Testis (tissue), 5 donors: ENCODE measurements at places on chromosomes 2 and 18. TPM values are rescaled to one million over a fixed set of nuclear protein-coding genes. Genes with fewer than 3 reads are reported as not detected.

DNA sequence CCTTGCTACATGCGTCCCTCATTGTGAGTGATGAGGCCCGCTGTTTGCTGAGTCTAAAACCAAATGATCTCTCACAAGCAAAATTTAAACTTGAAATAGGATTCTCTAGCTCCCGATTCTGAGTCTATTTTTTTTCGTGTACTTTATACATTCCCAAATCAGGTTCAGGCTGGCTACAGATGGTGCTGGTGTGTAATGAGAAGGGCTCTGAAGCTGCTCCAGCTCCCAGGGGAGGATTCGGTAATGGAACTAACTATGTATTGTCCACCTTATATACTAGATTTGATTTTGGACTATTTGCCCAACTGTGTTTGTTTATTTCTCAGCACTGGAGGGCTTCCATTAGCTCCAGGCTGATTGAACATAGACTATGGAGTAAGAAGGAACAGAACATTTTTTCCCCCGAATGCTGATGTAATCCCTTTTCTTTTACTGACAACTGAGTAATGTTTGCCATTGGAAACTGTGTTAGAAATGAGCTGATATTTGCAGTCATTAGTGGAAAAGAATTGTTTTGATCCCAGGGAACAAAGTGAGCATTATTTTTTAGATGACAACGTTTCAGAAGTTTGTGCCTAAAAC is 274.0 kb upstream of the FIGN start:
- no peaks in the 10 kb centered on the region for H3K27me3 ChIP-seq
- H3K4me3 ChIP-seq = no peak overlapping the region
- H3K4me1 ChIP-seq = no peaks in the 10 kb centered on the region

DNA sequence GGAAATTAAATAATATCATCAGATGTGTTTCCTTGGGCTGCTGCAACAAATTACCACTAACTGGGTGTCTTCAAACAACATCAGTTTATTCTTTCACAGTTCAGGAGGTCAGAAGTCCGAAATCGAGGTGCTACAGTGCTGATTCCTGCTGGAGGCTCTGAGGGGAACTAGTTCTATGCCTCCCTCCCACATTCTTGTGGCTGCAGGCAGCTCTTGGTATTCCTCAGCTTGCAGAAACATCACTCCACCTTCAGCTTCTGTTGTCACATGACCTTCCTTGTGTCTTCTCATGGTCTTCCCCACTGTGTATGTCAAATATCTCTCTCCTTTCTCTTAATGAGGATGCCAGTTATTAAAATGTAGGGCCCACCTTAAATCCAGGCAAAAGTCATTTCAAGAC is 29.3 kb upstream of the DCC start:
- no peak for DNase-seq
- H3K27me3 ChIP-seq = no peaks in the 10 kb centered on the region
- no peaks in the 10 kb centered on the region for H3K36me3 ChIP-seq

- H3K27me3 ChIP-seq = no peaks in the 10 kb centered on the region
- peak; percentile 43 for DNase-seq
- no peaks in the 10 kb centered on the region for H3K36me3 ChIP-seq
- H3K4me1 ChIP-seq = peaks cover 18% of the 10 kb centered on the region
- peak overlapping the region; percentile 84 for H3K4me3 ChIP-seq
- peak overlapping the region; percentile 94 for H3K27ac ChIP-seq
Measured at GRCh38 chr2:24123922-24124580, 782 bp downstream of the FAM228B start.

DNA sequence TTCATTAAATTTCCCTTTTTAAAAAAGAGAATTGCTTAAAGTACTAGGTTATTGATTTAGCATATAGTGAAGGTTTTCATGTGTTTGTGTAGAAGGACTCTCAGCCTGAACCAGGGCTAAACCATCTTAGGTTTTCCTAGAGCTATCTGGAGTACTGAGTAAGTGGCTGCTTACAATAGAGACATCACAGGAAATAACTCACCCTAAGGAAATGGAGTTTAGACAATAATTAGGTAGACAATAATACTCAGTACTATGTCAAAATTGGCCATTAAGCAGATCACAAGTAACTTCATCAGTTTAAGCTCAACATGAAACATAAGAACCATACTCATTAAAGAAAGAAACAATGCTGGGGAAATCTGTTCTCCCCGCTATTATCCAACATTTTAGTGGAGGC is 240.0 kb downstream of the RND3 start:
- H3K4me1 ChIP-seq = no peaks in the 10 kb centered on the region
- no peak for DNase-seq
- H3K4me3 ChIP-seq = no peak overlapping the region
- H3K27ac ChIP-seq = no peak overlapping the region

GRCh38 chr2:218334531-218334930 is 22.1 kb upstream of the CATIP start:
- no peak overlapping the region for H3K4me3 ChIP-seq
- H3K27ac ChIP-seq = no peak overlapping the region
- no peaks in the 10 kb centered on the region for H3K36me3 ChIP-seq
- no peak for DNase-seq
- peaks cover 14% of the 10 kb centered on the region for H3K4me1 ChIP-seq

GRCh38 chr2:33678436-33678835 is 79.3 kb upstream of the FAM98A start:
- H3K36me3 ChIP-seq = no peaks in the 10 kb centered on the region
- H3K4me3 ChIP-seq = no peak overlapping the region
- H3K27me3 ChIP-seq = no peaks in the 10 kb centered on the region
- no peak overlapping the region for H3K27ac ChIP-seq
- DNase-seq = no peak

- no peak for DNase-seq
- no peaks in the 10 kb centered on the region for H3K27me3 ChIP-seq
- no peak overlapping the region for H3K4me3 ChIP-seq
- no peaks in the 10 kb centered on the region for H3K36me3 ChIP-seq
- H3K27ac ChIP-seq = no peak overlapping the region
Measured at GRCh38 chr2:56335101-56335500, 151.3 kb downstream of the CCDC85A start.

GRCh38 chr2:207311316-207312005 is 145.7 kb upstream of the KLF7 start:
- no peaks in the 10 kb centered on the region for H3K27me3 ChIP-seq
- H3K4me3 ChIP-seq = no peak overlapping the region
- peaks cover 3% of the 10 kb centered on the region for H3K4me1 ChIP-seq
- H3K36me3 ChIP-seq = no peaks in the 10 kb centered on the region

GRCh38 chr2:192030856-192031255 is 163.9 kb downstream of the TMEFF2 start:
- H3K36me3 ChIP-seq = no peaks in the 10 kb centered on the region
- H3K4me3 ChIP-seq = no peak overlapping the region
- no peaks in the 10 kb centered on the region for H3K27me3 ChIP-seq
- H3K27ac ChIP-seq = no peak overlapping the region
- H3K4me1 ChIP-seq = no peaks in the 10 kb centered on the region

DNA sequence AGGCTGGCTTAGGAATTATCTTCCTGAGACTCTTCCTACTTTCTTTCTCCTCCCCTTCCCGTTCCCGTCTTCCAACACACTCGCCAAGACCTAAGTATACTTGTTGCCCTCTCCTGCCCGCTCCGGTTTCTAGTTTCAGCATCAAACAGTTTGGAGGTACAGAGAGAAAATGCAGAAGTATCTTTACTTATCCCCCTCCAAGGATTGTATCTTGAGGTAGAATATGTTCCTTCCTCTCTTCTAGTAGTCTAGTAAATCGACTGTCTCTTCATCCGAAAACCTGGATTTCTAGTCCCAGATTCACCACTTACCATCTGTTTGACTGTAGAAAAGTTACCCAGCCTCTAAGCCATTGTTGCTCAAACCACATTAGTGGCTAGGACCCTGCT is 755 bp downstream of the EIF4E2 start:
- DNase-seq = no peak
- H3K36me3 ChIP-seq = no peaks in the 10 kb centered on the region
- H3K4me1 ChIP-seq = peaks cover 9% of the 10 kb centered on the region
- H3K4me3 ChIP-seq = peak overlapping the region; percentile 84

DNA sequence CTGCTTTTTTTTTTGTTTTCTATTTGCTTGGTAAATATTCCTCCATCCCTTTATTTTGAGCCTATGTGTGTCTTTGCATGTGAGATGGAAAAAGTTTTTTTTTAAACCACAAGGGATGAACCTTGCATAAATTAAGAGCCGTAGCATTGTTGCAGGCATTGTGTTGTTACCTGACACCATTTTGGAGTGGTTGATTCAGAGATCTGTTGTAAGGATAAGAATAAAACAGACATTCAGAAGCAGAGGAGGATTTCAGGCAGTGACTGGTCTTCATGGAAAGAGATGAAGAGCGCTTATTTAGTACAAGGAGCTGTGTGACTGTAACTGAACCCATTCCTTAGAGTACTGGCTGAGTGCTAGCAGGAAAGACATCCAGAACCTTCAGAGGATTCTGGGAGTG is 101.2 kb downstream of the LTBP1 start:
- no peak overlapping the region for H3K4me3 ChIP-seq
- no peak for DNase-seq
- no peak overlapping the region for H3K27ac ChIP-seq
- no peaks in the 10 kb centered on the region for H3K36me3 ChIP-seq
- no peaks in the 10 kb centered on the region for H3K27me3 ChIP-seq

DNA sequence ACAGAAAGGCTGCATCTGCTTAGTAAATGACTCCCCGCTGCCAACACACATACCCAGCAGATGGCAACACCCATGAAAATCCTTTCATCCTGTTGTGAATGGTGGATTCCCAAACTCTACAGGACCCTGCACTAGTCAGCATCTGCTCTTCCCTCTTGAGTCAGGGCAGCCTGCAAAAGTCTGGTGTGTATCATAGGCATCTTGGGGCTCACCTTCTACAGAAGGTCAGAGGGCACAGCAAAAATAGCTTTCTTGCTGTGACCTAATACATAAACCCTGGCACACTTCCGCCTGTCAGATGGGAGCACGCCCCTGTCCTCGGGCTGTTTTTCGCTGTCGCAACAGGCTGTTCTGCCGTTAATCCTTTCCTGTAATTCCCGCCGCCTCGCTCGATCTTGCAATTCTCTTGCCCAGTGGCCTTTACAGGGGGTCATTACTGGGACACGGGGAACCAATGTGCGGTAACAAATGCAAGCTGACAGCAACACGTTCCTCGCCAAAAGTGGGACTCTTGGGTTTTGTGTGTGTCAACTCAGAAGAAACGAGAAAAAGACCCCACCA is 19.9 kb upstream of the SCYGR1 start:
- H3K27ac ChIP-seq = peak overlapping the region; percentile 37
- H3K27me3 ChIP-seq = no peaks in the 10 kb centered on the region
- no peaks in the 10 kb centered on the region for H3K36me3 ChIP-seq
- H3K4me3 ChIP-seq = no peak overlapping the region
- H3K4me1 ChIP-seq = peaks cover 8% of the 10 kb centered on the region

DNA sequence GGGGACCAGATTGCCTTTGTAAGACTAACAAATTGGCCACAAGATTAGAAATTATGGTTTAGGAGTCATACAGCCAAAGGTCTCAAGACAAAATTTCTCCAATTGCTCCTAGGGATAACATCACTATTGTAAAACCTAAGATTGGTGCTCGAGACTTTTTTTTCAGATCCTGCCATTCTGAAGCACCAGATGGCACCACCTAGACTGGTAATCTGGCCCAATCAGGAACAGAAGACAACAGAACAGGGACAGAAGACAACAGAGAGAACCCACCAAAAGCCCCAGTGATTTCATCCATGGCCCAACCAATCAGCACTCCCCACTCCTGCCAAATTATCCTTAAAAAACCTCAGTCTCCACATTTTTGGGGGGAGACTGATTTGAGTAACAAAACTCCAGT is 66.8 kb downstream of the LINC00305 start:
- no peaks in the 10 kb centered on the region for H3K4me1 ChIP-seq
- no peak overlapping the region for H3K27ac ChIP-seq
- DNase-seq = no peak
- H3K4me3 ChIP-seq = no peak overlapping the region
- H3K27me3 ChIP-seq = no peaks in the 10 kb centered on the region

- no peaks in the 10 kb centered on the region for H3K4me1 ChIP-seq
- no peak for DNase-seq
- no peak overlapping the region for H3K4me3 ChIP-seq
- no peak overlapping the region for H3K27ac ChIP-seq
- no peaks in the 10 kb centered on the region for H3K36me3 ChIP-seq
Measured at GRCh38 chr2:156695595-156695994, 259.4 kb downstream of the GPD2 start.

GRCh38 chr2:129929321-129930290 is 49.9 kb upstream of the RAB6C start:
- peak overlapping the region; percentile 61 for H3K27ac ChIP-seq
- no peak overlapping the region for H3K4me3 ChIP-seq
- H3K4me1 ChIP-seq = peaks cover 13% of the 10 kb centered on the region
- DNase-seq = peak; percentile 60

DNA sequence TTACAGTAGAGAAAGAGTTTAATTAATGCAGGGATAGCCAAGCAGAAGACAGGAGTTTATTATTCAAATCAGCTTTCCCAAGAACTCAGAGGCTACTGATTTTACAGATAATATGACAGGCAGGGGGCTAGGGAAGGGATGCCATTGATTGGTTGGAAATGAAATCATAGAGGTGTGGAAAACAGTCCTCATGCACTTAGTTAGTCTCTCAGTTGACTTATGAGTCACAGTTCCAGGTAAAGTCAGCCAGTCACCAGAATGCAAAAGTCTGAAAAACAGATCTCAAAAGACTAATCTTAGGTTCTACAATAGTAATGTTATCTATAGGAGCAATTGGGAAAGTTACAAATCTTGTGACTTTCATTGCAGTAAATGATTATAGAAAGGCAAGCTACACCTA is 676.4 kb upstream of the CHAC2 start:
- H3K4me3 ChIP-seq = no peak overlapping the region
- H3K4me1 ChIP-seq = no peaks in the 10 kb centered on the region
- H3K36me3 ChIP-seq = no peaks in the 10 kb centered on the region
- H3K27me3 ChIP-seq = no peaks in the 10 kb centered on the region
- H3K27ac ChIP-seq = no peak overlapping the region

DNA sequence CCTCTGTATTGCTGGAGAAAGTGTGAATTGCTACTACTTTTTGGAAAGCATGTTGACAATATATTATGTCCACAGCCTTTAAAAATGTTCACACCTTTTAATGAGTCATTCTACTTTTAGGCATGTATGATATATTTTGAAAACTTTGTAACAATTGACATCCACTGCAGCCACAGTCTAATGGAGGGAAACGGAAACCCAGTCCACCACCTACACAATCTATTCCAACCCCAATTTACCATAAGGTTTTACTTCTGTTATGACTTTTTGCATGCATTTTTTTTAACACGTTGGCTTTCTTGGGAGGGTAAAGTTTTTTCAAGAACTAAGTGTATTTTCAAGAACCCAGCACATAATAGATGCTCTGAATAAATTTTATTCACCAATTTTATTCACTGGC is 38.5 kb upstream of the ATP8B1 start:
- no peaks in the 10 kb centered on the region for H3K36me3 ChIP-seq
- H3K27ac ChIP-seq = no peak overlapping the region
- H3K27me3 ChIP-seq = no peaks in the 10 kb centered on the region
- no peak for DNase-seq
- no peak overlapping the region for H3K4me3 ChIP-seq

DNA sequence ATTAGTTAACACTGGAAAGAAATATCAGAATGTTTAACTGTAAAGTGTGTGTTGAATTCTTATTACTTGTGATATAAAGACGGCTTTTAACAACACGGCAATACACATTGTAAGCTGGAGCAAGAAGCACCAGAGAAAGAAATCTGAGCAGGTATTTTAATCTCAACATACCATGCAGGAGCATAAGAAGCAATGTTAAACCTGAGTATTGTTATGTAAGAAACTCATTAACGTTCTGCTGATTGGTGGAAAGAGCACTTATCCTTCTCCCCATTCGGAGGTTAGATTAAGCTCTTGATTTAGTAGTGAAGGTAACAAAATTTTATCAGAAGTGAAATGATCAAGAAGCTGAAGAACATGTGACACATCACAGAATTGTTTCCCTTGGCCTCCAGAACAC is 107.4 kb downstream of the EPC2 start:
- H3K4me3 ChIP-seq = no peak overlapping the region
- no peak for DNase-seq
- H3K36me3 ChIP-seq = no peaks in the 10 kb centered on the region

The DLX2 gene
- polyA plus RNA-seq = 0.29 TPM

The NEU2 gene
- not detected for polyA plus RNA-seq

The RAB6C gene
- polyA plus RNA-seq = 1.6 TPM

The KIAA2012 gene
- polyA plus RNA-seq = 1.6 TPM

The AMER3 gene
- 0.99 TPM for polyA plus RNA-seq
